ENCODE measurements at places on chromosomes 2 and 18.

DNA sequence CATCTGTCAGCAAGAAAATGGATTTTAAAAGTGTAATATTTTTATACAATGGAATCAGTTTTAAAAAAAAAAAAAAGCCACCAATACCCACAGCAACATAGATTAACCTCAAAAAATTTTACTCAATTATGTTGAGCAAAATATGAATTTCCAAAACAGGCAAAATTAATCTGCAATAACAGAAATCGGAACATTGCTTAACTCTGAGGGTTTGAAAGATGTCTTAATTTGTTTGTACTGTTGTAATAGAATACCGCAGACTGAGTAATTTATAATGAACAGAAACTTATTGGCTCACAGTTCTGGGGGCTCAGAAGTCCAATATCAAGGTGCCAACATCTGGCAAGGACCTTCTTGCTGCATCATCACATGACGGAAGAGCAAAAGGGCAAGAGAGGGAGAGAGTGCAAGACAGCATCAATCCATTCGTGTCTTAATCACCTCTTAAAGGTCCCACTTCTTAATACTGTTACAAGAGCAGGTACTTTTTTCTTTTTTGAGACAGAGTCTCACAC lies 31.8 kb upstream of the TNFAIP6 start:
- no peak for DNase-seq

DNA sequence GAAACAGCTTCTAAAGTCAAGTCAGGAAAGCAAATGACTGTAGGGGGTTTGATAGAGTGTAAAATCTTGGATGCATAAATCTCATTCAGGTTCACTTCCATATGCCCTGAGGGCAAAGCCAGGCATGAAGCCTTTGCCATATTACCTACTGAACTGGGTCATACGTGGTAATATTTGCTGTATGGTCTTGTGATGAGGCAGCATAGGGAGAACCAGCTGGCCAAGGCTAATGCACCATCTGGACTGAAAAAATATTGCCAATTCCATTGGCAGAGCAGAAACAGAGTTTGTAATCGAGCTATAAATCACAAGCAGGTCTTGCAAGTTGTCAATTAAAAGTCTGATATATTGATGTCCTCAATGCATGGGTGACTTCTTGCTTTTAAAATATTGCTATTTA lies 243.8 kb downstream of the ERBB4 start:
- DNase-seq = peak; percentile 4

GRCh38 chr2:59658906-59659635 lies 894.4 kb downstream of the BCL11A start:
- DNase-seq = peak; percentile 23

DNA sequence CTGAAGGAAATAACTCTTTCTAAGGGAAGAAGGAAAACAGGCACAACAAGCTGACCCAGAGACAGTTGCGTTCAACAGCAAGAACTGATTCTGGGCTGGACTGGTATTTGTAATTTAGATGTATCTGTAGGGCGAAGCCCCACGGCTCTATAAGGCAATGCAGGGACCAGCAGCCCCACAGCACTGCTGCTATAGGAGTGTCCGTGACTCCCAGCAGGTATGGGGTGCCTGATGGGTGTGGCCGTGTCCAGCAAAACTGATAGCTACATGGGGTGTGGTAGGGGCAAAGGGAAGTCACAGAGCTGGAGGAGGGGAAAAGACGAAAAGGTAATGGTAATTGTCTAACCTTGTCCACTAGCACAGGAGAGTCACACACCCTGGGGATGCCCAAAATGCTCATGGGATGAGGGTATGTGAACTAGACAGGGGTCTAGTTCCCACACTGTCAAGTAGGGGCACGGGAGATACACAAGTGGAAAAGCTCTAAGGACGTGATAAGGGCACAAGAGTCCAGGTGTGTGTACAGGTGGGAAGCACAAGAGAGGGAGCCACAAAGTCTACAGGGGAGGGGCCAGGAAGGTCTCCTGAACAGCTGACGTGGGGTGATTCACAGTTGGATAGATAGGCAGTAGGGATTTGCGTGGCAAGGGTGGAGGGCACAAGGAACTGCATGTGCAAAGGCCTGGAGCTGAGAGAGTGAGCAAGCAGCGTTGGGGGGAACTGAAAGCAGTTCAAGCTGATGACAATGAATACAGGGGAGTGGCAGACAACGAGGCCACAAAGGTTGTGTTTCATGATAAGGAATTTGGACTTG lies 48.5 kb upstream of the ASPRV1 start:
- peak; percentile 2 for DNase-seq

DNA sequence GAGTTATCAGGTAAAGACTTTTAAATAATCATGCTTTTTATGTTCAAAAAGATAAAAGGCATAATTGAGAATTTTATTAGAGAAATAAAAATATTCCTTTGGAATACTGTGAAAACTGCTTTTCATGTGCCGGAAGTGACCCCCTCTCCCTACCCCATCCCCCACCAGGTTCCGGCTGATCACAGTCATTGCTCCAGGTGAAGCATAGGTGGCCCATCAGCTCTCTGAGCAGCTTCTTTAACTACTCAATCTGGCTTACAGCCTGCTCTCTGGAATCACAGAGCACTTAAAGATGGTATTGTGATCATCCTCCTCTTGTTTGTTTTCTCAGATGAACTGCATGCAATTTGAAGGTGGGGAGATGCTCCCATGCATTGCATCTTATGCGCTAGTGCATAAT lies 257.7 kb downstream of the EN1 start:
- DNase-seq = no peak

DNA sequence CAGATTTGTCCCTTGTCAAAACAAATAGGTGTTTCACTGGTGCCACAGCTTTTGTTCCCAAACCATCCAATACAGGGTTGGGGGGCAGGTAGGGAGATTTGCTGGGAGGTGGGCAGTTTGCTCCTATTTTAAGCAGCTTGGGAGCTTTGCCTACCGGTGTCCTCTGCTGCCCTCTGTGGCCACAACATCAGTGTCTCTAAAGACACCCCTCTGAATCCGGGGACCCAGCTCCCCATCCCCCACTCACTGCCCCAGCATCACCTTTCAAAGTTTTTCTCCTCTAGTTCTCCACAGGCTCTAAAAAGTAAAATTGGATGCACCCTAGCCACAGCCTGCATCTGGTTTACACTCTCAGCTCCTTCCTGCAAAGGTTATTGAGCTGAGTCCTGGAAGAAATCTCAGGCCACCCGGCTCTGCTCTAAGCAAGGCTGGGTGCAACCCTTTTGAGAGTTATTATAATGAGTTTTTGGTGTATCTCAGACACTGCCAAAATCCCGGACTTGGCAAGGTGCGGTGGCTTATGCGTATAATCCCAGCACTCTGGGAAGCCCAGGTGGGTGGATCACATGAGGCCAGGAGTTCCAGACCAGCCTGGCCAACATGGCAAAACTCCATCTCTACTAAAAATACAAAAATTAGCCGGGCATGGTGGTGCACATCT lies 2.9 kb upstream of the EPAS1 start:
- DNase-seq = no peak

DNA sequence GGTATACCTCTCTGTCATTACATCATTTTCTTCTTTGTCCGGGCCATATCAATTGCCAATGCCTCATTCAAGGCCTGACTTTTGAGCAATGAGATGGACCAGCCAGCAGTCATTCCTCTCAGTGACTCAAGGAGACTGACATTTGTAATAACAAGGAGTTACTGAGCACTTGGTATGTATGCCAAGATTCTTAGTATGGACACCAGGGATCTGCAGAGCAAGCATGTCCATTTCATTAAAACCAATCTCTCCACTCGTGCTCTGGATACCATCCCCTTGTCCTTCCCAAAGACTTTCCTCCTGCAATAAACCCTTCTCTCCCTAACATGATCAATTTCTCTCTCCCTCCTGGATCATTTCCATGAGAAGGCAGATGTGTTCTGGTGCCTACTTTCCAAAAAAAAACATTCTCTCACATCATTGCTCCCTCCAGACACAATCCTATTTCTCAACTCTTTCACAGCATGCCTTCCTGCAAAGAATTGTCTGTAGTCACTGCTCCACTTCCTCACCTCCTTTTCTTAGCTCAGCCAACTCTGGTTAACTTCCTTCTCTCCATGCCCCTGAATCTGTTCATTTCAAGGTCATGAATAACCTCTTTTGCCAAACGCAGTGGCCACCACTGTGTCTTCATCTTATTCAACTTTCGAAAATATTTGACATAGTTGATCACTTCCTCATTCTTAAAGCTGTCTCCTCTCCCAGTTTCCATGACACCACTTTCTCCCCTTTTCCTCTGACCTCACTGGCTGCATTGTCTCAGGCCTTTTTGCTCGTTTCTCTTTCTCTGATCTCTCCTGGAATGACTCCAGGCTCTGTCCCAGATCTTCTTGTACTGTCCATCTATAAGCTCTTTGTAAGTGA lies 102.8 kb upstream of the CYP1B1 start:
- no peak for DNase-seq

GRCh38 chr2:12855508-12855907 lies 138.8 kb downstream of the TRIB2 start:
- DNase-seq = no peak

- DNase-seq = no peak
These were observed 39.5 kb downstream of the ZNF804A start for GRCh38 chr2:184637781-184638180.

DNA sequence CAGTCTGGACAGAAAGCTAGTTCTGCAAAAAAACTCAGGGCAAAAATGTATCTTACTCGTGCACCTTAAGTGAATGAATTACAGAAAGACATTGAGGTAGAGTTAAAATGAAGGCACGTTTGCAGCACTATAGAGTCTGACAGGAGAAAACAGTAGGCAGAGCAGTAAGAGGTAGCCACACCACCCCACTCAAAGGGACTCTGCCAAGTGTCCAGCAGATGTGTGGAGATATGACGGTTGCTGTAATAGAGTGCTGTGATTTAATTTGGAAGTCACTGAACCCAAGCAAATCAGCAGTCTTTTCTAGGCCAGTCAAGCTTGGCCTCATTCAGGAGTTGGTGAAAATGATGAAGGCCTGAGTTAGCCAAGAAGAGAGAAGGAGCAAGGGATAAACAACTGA lies 464.4 kb downstream of the PTPRM start:
- no peak for DNase-seq

DNA sequence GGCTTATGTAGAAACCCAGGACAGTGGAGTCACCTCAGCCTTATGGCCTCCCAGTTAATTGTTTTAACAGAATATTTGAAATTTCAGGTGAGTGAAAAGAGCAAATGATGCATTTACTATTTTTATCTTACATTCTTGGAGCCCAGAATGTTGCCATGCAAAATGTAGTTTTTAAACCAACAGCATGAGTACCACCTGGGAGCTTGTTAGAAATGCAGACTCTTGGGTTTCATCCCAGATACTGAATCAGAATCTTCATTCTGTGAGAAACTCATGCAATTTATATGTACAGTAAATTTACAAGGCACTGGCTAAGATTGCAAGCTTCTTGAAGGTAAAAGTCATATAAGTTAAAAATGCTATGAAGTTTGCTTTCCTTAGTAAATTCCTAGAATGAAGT lies 654.5 kb upstream of the CDH2 start:
- DNase-seq = no peak

GRCh38 chr2:239201531-239201876 lies 199.3 kb downstream of the HDAC4 start:
- no peak for DNase-seq

Measured in NCI-H1105 treated with DMSO at 0.1 percent for 48 hours (cell line).